ENCODE measurements at places on chromosomes 16 and 17.

- DNase-seq = no peak
These were observed 4.2 kb upstream of the ARHGAP27 start for GRCh38 chr17:45436625-45437464.

GRCh38 chr16:74094514-74094913 is 202.1 kb upstream of the PSMD7 start:
- no peak for DNase-seq

DNA sequence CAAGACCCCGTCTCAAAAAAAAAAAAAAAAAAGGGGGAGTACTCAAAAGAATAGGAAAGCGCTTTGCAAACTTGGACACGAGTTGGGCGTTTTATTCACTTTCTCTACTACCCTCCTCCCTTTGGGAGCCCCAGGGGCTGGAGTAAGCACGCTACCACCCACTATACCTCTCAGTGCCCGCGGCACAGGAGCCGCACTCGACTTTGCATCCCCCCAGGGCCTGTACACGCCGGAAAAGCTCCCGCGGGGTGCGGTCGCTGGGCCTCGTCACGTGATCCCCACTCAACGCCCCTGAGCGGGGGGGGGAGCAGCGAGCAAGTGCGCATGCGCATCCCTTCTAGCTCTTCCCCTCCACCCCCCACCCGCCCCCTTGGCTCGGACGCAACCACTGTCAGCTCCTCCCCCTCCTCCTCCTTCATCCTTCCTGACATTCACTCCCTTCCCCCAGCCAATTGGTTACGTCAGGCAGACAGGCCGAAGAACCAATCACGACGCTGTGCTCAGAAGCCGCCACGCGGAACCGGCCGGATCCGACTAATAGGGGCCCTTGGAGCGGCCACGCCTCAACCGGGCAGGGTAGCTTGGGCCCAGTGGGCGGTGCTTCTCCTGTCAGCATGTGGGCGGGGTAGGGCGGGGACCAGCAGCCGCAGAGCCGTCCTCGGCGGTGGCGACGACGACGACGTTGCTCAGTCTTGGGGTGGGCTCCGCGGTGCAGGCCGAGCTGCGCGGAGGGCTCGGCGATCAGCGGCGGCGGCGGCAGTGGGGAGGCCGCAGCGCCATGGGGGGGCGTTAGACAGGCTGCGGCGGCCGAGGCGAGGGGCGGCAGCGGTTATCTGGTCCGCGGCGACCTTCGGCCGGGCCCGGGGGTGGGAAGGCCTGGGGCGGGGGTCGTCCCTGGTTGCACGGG is at the start of gene HAPSTR1:
Gene HAPSTR1, plus strand, starts transcription at position 685 of the 907 bp plus-strand sequence. CDS start 401 bp downstream, outside the sequence.
- DNase-seq = peak; percentile 99

DNA sequence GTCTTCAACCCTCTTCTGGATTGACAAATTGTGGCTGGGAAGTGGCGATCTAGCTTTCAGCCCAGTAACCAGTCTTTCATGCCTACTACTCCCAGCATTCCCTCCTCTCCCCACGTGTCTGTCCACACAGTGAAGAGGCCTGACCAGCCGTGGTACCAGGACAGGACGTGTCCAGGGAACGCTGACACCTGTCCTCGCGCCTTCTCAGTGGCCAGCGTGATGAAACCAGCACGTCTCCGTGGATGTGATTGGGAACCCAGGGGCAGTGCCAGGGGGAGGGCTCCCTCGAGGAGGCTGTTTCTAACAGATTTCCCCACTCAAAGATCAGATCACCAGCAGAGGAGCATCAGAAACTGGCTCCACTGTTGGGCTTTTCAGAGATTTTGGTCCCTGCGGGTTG is 69.1 kb downstream of the RPA1 start:
- no peak for DNase-seq

Data from T follicular helper cell (primary cell).